ENCODE measurements at places on chromosomes 6 and 20. TPM values are rescaled to one million over a fixed set of nuclear protein-coding genes. Genes with fewer than 3 reads are reported as not detected.
A peak's percentile ranks its signal among the peaks of the same experiment; 100 is the strongest.

The RGS17 gene
- total RNA-seq = 9.0 TPM

The RNF182 gene
- 8.2 TPM for total RNA-seq

The PTCHD4 gene
- 9.0 TPM for total RNA-seq

The MEA1 gene
- 98.7 TPM for total RNA-seq

The EDN1 gene
- 2.3 TPM for total RNA-seq

The EXOC2 gene
- total RNA-seq = 19.4 TPM

The IL17A gene
- total RNA-seq = not detected

- DNase-seq = peak; percentile 88
Observed at GRCh38 chr6:149895833-149896271, 2.1 kb downstream of the RAET1E start.

DNA sequence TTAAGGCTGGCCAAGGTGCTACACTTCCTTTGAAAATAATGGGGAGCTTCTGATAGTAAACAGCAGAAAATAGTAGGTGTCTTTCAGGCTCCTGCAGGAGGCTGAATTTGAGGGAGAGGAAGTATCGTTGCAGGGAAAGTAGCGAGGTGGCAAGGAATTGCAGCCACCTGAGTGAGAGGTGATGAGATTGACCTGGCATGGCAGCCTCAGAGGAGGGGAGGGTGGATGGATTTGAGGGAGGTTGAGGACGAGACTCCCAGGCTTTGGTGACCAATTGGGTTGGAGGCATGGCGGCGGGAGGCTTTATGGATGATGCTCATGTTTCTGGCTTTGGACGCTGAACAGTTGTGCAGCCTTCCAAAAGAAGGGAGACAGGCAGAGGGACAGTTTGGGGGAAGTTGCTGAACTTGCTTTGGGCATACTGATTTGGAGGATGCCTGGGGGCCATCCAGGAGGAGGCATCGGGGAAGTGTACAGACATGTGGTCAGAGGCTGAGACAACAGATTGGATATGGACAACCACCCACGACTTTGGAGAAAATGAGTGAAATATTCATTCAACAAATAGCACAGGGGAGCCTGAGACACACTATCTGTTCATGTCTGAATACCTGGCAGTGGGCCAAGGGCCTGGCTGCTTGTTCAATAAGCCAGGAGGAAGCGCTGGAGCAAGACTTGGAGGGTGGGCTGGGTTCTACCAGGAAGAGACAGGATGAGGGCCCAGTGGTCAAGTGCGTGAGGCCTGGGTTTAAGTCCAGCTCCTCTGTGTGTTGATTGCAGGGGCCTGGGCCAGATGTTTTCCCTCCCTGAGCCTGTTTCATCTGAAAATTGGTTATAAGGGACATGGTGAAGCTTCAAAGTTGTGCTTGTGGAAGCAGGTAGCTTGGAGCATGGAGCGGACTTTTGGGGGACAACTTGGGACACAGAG, 113.2 kb downstream of the CEBPB start:
- no peak for DNase-seq

- DNase-seq = no peak
Observed at GRCh38 chr6:22401932-22402331, 105.1 kb upstream of the PRL start.

- no peak for DNase-seq
Observed at GRCh38 chr20:5074232-5074674, 45.5 kb downstream of the PCNA start.

DNA sequence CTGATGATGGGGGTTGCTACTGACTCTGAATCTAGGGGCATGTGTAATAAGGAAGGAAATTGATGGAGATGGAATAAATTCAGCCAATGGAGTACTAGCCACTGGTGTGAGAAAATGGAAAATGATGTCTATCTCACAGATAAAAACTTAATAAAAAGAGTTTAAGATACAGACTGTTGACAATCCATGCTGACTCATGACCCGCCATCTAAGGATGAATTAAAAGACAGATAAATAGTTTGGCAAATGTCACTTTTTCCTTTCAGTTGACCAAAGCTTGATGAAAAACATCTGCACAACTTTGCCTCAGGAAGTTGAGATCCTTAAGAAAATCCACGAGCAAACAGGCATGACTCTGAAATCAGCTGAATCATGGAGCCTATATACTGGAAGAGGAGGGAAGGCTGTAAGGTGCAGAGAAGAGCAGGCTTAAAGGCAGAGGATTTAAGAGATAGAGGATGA, 82.6 kb upstream of the BMP5 start:
- DNase-seq = no peak

- DNase-seq = no peak
Observed at GRCh38 chr6:168916576-168917211, 337.0 kb downstream of the THBS2 start.

DNA sequence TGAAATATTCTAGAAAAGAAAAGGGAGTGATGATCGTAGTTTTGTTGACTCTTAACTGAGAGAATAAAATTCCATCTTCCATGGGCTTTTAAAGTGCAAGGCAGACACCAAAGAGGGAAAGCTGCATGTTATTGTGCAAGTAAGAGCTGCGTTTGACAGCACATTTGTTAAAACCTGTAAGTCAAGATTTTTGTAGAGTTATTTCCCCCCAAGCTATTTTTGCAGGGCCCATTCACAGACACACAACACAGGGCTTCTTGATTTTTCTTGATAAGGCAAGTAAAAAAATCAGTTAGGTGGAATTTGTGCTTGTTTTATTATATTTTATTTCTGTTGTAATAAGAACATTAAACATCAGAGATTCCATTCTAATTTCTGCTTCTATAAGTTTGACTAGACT, 13.8 kb downstream of the CFAP206 start:
- DNase-seq = no peak

DNA sequence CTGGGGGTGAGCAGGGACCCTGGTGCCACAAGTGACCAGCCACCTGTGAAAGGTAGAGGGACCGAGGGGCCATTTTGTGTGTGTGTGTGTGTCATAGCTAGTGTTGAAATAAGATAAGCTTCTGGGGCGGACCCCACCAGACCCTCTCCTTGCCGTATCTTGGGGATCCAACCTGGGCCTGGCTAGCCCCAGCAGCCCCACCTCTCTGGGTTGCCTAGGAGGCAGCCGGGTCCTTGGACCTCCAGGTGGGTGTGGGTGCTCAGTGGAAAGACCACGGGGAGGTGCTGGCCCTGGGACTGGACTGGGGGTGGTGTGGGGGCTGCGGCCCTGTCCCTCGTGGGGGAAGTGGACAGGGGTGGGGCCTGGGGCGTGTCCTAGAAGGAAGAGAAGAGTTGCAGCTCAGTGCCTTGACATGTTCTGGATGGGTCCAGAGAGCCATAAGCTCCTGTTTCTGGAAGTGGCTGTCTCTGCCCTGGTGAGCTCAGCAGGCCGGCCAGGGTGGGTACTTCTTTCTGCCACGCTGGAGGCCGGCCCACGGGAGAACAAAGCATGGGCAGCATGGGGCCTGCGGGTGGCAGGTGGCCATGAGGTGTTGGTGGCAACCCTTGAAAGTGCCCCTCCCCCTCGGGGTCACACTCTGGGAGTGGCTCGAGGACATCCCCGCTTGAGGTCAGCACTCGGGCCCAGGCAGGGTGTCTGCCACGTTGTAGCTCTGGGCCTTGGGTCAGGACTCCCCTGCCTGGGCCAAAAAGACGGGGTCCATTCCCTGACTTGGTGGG, 8.4 kb downstream of the RBBP8NL start:
- DNase-seq = no peak

- DNase-seq = no peak
Observed at GRCh38 chr20:32411955-32412706, 54.0 kb downstream of the ASXL1 start.

DNA sequence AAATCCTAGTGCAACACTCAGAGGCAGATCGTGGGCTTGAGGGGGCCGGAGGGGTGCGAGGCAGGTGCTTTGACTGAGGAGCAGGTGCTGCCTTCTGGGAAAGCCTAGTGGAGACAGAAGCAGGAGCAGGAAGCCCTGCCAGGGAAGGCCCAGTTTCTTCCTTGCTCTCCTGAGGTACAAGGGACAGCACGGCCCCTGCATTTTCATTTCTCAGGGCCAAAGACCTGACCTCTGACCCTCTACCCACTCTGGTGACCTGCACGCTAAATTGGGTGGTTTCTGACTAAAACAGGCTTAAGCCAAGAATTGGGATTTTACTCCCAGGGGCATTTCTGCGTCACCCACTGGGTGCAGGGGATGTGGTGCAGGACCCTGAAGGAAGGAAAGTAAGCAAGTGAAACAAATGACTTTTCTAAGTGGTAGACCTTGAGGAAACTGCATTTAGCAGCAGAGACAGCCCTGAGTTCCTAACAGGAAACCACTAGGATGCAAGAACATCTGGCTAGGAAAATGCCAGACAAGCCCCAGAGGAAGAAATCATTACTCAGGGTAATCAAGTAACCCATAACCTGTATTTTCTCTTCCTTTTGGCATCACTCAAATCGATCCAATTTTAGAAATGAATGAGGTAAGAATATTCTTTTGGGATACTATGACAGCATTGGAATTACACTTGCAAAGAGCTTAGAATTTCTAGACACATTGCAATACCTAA, 141.7 kb downstream of the CD164 start:
- DNase-seq = no peak

- no peak for DNase-seq
Observed at GRCh38 chr6:83098589-83098988, 31.1 kb downstream of the DOP1A start.

DNA sequence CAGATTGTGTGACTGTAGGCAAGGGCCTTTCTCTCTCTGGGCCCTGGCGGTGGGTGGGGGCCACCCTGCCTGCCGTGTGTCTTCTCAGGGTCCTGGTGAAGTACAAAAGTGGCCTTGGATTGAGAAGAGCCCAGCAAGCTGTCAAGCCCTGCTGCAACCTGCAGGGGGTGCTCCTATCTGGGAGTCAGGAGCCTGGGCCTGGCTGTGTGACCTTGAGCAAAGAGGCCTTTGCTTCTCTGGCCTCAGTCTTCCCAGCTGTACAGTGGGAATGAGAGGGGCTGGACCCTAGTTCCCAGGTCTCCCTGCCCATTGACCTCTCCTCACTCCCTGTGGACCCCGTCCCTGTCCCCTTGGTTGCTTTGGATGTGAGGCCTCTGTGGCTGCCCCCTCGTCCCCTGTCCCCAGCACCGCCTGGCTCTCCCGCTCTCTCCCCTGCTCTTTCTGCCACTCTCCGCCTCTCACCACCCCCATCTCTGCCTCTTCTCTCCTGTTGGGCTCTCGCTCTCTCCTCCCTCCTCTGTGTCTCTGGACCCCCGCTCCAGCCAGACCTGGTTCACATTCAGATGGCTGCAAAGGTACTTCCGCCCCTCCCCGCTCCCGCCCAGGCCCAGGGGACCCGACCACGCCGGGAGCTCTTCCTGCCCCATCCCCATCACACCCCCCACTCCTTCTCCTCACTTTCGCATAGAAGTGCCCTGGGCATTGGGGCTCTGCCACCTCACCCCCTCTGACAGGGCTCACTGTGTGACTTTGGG, 46.7 kb downstream of the SRC start:
- DNase-seq = no peak

DNA sequence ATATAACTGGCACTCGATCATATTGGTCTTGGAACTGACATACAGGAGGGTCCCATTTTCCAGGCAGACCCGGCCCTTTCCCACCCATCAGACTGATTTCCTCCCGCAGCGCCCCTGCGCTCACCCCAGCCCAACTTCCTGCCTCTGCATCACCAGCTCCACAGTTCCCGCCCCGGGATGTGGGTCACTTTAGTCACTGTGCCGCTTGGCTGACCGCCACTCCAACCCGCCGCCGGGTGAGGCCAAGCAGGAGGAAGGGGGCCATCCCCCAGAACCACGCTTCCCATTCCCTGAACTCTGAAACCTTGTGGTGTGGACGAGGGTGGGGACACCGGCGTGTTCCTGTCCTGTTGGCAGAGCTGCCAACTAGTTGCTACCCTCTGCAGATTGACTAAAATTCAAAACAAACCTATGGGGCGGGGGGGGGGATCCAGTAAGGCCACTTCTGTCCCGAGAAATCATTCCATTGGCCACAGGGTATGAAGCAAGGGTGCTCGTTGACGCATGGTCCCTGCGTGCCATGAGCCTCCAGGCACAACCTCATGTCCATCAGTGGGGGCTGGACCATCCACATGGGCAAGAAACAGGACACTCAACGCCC, 12.3 kb downstream of the TGM2 start:
- peak; percentile 94 for DNase-seq

GRCh38 chr20:43853174-43853803, 61.4 kb upstream of the TOX2 start:
- peak; percentile 32 for DNase-seq

DNA sequence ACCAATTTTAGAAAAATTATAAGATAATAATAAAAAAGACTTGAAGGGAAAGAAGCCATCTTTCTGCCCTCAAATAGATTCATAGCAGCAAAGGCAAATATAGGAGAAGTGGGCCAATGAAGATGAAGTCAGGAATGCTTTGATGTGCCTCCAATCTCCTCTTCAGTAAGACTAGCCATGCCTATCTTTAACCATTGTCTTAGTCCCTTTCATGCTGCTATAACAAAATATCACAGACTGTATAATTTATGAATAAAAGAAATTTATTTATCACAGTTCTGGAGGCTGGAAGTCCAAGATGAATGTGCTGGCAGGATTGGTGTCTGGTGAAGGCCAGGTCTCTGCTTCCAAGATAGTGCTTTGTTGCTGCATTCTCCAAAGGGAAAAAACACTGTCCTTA, 18.8 kb upstream of the SLC17A3 start:
- DNase-seq = no peak

DNA sequence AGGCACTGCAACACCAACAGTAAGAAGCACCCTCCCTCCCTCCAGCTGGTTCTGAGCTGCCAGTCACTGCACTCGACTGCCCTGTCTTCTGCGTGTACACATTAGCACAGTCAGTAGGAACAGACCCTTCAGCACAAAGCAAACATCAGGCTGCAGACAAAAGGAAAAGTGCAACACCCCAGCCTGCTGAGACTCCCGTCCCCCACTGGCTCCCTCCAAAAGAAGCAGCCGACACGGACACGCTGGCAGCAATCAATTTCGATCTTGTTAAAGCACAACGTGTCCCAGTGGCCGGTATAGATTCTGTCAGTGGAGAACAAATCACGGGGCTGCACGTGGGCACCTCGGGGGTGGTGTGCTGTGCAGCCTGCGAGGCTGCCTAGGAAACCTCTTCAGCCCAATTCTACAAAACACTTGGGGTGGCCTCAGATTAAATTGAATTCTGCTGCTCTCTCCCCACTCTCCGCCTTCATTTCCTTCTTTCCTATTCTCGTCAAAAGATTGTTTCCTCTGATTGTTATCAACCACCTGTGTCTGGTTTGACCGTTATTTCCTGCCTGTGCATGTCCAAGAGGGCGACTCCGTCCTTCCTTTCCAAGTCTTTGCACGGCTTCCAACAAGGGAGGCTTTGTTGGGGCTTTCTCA, 38.7 kb downstream of the TRAF3IP2 start:
- DNase-seq = no peak

- no peak for DNase-seq
Observed at GRCh38 chr20:31808481-31808880, 10.7 kb upstream of the MYLK2 start.

- no peak for DNase-seq
Observed at GRCh38 chr6:130896249-130896648, 69.0 kb downstream of the SMLR1 start.

- DNase-seq = no peak
Observed at GRCh38 chr6:97866616-97867015, 583.6 kb upstream of the MMS22L start.

DNA sequence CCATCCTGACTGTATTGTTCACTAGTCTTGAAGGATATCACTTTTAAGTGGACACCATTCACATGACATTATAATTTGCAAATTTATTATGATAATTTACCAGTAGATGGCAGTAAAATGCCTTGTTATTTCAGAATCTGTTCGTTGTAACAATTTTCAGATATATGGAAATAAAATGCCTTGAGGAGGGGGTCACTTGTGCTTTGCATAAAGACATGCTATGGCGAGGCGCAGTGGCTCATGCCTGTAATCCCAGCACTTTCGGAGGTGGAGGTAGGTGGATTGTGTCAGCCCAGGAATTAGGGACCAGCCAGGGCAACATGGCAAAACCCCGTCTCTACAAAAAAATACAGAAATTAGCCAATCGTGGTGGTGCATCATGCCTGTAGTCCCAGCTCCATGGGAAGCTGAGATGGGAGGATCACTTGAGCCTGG, 9.0 kb upstream of the NCOA6 start:
- DNase-seq = peak; percentile 33
